CD8-positive, alpha-beta memory T cell (primary cell): ENCODE measurements at places on chromosomes 16 and 17. TPM values are rescaled to one million over a fixed set of nuclear protein-coding genes. Genes with fewer than 3 reads are reported as not detected.

DNA sequence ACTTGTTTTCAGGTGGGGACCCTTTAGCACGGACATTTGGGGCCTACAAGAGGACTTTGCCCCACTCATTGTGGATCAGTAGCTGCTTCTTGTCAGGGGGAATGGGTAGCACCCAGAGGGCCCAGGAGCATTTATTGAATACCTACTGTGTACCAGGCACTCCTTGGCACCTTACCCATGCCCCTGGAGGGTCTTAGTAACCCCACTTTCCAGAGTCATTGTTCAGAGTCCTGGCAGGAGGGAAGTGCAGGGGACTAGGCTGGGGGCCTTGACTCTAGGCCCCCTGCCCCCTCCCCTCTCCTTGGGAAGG lies 21.0 kb upstream of the CIBAR2 start:
- H3K27ac ChIP-seq: no peak overlapping the region
- DNase-seq: no peak
- H3K4me3 ChIP-seq: no peak overlapping the region
- no peaks in the 10 kb centered on the region for H3K4me1 ChIP-seq
- H3K27me3 ChIP-seq: no peaks in the 10 kb centered on the region

DNA sequence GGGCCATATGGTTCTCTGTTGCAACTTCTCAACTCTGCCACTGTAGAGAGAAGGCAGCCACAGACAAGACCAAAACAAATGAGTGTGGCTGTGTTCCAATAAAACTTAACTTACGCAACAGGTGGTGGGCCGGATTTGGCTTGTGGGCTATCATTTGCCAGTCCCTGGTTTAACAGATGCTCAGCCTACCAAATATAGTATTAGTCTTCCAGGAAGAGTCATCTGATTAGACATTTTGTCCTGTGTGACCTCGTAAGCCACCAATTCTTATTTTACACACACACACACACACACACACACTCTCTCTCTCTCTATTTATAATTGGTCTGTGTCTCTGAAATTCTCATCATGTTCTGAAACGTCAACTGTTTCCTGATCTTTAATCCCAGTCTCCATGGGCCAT lies 245.9 kb downstream of the XYLT1 start:
- no peaks in the 10 kb centered on the region for H3K4me1 ChIP-seq
- no peaks in the 10 kb centered on the region for H3K27me3 ChIP-seq
- H3K27ac ChIP-seq: no peak overlapping the region
- H3K4me3 ChIP-seq: no peak overlapping the region

- H3K4me3 ChIP-seq: no peak overlapping the region
- H3K27me3 ChIP-seq: no peaks in the 10 kb centered on the region
- no peaks in the 10 kb centered on the region for H3K36me3 ChIP-seq
Observed at GRCh38 chr16:11182411-11182810, 73.6 kb downstream of the SOCS1 start.

- H3K4me3 ChIP-seq: no peak overlapping the region
- H3K36me3 ChIP-seq: no peaks in the 10 kb centered on the region
- no peak overlapping the region for H3K27ac ChIP-seq
- H3K27me3 ChIP-seq: no peaks in the 10 kb centered on the region
- no peaks in the 10 kb centered on the region for H3K4me1 ChIP-seq
Observed at GRCh38 chr17:57236686-57237299, 19.5 kb upstream of the MSI2 start.

DNA sequence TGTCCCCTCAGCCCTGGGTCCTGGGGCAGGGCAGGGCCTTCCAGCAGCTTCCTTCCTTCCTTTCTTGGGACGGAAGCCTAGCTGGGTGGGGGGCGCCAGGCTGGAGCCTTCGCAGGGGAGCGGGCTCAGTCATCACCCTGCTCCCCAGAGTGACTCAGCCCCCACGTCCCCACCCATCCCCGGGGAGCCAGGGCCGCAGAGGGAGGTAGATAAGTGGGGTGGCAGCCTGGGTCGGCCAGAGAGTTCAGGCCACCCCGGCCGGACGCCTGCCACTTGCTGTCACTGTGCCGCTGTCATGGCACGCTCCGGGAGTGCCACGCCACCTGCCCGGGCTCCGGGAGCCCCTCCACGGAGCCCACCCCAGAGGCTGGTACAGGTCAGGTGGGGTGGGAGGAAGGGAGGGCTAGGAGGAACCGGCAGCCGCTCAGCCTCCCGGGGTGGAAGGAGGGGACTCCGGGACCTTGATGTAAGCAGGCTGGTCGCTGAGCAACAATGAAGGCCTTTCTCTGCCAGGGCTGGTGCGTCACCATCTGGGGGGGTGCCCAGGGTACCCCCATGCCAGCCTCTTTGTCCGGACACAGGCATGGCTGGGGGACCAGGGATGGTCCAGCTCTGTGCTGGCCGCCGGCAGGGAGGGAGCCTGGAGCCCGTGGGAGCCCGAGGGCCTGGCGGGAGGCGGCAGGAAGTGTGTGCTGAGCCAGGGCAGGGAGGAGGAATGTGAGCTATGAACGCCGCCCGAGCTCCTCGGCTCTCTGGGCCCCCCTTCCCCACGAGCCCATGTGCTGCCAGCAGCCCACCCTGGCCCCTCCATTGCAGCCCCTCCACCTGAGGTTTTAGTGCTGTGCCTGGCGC lies 6.6 kb downstream of the NHERF2 start:
- H3K27ac ChIP-seq: peak overlapping the region; percentile 51
- no peaks in the 10 kb centered on the region for H3K27me3 ChIP-seq
- no peak overlapping the region for H3K4me3 ChIP-seq
- no peaks in the 10 kb centered on the region for H3K36me3 ChIP-seq
- peak; percentile 26 for DNase-seq

Gene TPSG1
- total RNA-seq: not detected
